ENCODE measurements at places on chromosomes 1 and 21.

- no peak for DNase-seq
Observed at GRCh38 chr1:229671310-229671709, 45.3 kb downstream of the URB2 start.

GRCh38 chr1:232470711-232471110 lies 159.2 kb downstream of the SIPA1L2 start:
- DNase-seq, result no peak

DNA sequence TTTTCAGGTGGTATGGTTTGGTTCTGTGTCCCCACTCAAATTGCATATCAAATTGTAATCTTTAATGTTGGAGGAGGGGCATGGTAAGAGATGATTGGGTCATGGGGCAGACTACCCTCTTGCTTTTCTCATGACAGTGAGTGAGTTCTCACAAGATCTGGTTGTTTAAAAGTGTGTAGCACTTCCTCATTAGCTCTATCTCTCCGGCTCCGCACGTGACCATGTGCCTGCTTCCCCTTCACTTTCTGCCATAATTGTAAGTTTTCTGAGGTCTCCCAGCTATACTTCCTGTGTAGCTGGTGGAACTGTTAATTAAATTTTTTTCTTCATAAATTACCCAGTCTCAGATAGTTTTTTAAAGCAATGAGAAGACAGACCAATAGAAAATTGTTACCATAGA lies 843.2 kb downstream of the AMY1C start:
- no peak for DNase-seq

DNA sequence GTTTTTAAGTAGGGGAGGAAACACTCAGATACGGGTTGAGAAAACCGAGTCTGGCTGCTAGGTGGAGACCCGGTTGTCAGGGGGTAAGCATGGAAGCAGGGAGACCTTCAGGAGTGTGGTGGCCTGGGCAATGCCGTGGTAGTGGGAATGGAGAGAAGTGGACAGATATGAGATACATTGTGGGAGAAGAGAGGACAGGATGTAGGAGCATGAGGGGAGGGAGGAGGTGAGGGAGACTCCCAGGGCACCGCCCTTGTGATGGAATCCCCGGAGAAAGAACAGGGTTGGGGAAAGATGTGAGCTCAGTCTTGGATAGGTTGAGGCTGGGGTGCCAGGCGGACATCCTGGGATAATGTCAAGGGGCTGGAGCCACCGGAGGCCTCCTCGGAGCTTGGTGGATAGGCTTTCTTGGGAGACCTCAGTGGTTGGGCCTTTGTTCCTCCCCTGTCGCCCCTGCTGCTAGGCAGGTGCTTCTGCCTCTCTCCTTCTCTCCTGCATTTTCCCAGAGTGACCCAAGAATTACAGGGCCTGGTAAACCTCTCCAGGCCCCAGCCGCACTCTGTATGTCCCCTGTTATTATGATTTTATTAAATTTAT lies 21.3 kb downstream of the ZNF362 start:
- no peak for DNase-seq

DNA sequence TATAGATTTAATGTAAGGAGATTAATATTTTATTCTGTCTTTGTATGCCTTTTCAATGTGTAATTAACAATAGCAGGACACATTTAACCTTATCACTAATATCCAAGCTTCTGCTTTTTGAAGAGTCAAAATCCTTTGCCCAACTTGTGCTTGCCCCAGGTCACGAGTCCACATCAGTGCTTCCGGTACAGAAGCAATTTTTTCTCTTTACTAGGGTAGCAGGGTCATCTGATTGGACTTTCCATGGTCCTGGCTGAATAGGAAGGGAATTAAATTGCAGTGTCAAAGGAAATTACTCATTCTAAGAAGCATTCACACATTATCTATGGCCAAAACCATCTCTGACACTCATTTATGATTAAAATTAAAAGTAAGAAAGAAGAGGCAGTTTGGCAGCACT lies 460.5 kb upstream of the ADGRL2 start:
- no peak for DNase-seq

DNA sequence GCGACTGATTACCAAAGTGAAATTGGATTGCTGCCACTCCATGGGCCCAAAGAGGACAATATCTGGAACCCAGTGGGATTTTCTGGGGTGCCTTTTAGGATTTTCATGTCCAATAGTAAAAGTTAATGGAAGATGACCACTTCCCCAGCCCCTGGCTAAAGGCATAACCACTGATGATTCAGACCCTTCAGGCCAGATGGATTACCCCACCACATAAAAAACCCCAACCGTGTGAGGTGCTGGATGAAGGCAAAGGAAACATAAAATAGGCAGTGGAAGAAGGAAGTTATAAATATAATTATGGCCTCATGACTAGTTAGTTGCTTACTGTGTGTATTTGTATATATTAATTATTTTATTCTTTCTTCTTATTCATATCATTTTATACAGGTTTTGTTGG lies 40.2 kb upstream of the IL10 start:
- DNase-seq, result no peak

All from effector memory CD4-positive, alpha-beta T cell (primary cell).